GM12892 (cell line): ENCODE measurements at places on chromosomes 3 and 15.

GRCh38 chr3:43126536-43126935, 20.7 kb upstream of the POMGNT2 start:
- no peak for DNase-seq

GRCh38 chr3:143252931-143253330, 133.4 kb downstream of the CHST2 start:
- no peak for DNase-seq

DNA sequence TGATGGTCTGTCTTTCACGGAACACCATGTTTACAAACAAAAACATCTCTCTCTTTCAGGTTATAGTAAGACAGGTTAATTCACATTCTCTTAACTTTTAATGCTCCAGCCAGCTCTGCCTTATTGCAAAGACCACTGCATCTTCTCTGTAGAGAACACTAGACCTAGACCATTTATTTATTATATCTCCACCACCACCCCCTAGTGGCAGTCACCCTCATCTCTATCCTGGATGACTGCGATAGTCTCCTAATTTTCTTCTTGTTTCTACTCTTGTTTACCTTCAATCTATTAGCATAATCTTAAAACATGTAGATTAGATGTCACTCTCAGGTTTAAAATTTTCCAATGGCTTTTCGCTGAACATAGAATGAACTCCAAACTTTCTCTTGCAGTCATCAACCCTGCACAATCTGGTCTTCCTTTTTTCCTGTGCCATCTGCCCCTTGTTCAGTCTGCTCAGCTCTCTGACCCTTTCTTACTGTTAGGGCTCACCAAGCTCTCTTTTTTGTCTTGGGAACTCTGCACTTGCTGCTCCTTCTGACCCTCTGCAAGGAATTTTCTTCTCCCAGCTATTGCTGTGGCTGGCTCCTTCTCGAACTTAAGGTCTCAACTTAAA, 155.6 kb downstream of the SQOR start:
- no peak for DNase-seq

- DNase-seq: no peak
Measured at GRCh38 chr3:32045091-32045915, 61.1 kb upstream of the GPD1L start.
